ENCODE measurements at places on chromosomes 7 and 10.

GRCh38 chr7:44705434-44705833, 43.2 kb upstream of the ZMIZ2 start:
- no peak overlapping the region for H3K4me3 ChIP-seq
- no peak overlapping the region for H3K27ac ChIP-seq
- H3K27me3 ChIP-seq = no peaks in the 10 kb centered on the region
- no peak for DNase-seq
- no peaks in the 10 kb centered on the region for H3K4me1 ChIP-seq

- no peak overlapping the region for H3K27ac ChIP-seq
- no peaks in the 10 kb centered on the region for H3K4me1 ChIP-seq
- H3K4me3 ChIP-seq = no peak overlapping the region
- no peak for DNase-seq
These were observed 35.3 kb downstream of the COG5 start for GRCh38 chr7:107528461-107528860.

- H3K36me3 ChIP-seq = no peaks in the 10 kb centered on the region
- H3K4me1 ChIP-seq = no peaks in the 10 kb centered on the region
- H3K4me3 ChIP-seq = no peak overlapping the region
- no peak overlapping the region for H3K27ac ChIP-seq
- no peaks in the 10 kb centered on the region for H3K27me3 ChIP-seq
These were observed 1231.2 kb downstream of the GATA3 start for GRCh38 chr10:9285690-9286089.

- peaks cover 8% of the 10 kb centered on the region for H3K4me1 ChIP-seq
- no peak overlapping the region for H3K27ac ChIP-seq
- H3K27me3 ChIP-seq = no peaks in the 10 kb centered on the region
- DNase-seq = no peak
- H3K36me3 ChIP-seq = no peaks in the 10 kb centered on the region
These were observed 96.9 kb downstream of the EVX1 start for GRCh38 chr7:27339478-27339877.

GRCh38 chr10:35378541-35379210, 42.4 kb downstream of the CCNY start:
- H3K27me3 ChIP-seq = no peaks in the 10 kb centered on the region
- H3K27ac ChIP-seq = peak overlapping the region; percentile 87
- H3K36me3 ChIP-seq = no peaks in the 10 kb centered on the region
- no peak for DNase-seq
- H3K4me3 ChIP-seq = no peak overlapping the region

DNA sequence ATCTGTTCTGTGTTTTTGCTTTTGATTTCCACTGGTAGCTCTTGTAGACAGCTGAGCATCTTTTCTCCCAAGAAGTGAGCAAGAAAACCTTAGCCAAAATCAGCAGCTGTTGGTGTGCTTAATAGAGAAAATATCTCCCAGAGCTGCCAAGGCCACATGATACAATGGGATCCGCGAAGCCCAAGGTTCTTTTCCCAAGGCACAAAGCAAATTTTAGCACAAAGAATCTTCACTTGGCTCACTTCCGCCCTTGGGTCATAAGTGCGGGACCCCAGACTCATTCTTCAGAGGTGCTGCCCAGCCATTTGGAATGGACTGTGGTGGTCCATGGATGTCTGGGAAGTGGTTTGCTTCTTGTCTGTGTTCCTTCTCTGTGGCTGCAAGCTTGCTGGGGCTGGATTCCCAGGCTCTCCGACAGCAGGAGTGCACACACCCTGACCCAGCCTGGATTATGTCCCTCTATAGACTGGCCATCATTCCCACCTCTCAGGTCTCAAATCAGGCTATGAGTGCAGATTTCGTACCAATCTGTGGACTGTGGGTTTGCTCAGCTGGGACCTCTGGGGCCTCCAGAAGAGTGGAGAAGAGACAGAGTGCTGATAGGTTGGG, 93.0 kb upstream of the TMEM72 start:
- H3K4me3 ChIP-seq = no peak overlapping the region
- H3K27me3 ChIP-seq = no peaks in the 10 kb centered on the region
- no peaks in the 10 kb centered on the region for H3K4me1 ChIP-seq

- DNase-seq = no peak
- H3K4me3 ChIP-seq = no peak overlapping the region
- peaks cover 23% of the 10 kb centered on the region for H3K4me1 ChIP-seq
These were observed 202.7 kb downstream of the DIP2C start for GRCh38 chr10:486666-487322.

GRCh38 chr10:106825576-106826364, 338.7 kb downstream of the SORCS1 start:
- DNase-seq = no peak
- H3K4me3 ChIP-seq = no peak overlapping the region
- no peaks in the 10 kb centered on the region for H3K27me3 ChIP-seq
- H3K36me3 ChIP-seq = no peaks in the 10 kb centered on the region
- no peaks in the 10 kb centered on the region for H3K4me1 ChIP-seq

DNA sequence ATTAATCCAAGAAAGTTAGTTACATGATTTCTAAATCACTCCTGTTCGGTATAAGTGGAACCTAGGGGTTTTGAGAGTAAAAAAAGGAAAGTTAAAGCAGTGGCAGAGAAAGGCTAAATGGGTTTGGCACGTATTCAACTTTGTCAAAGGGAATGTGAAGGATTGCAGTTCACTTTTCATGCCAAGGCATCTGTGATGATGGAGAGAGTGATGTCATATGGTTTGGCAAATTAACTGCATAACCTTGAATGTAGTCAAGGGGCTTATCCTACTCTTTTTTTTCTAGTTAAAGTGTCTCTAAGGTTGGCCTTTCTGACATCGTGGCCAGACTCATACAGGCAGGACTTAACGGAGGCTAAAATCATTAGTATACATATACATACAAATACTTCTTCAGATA, 277.8 kb downstream of the EXOC4 start:
- H3K4me1 ChIP-seq = no peaks in the 10 kb centered on the region
- no peak overlapping the region for H3K27ac ChIP-seq
- H3K27me3 ChIP-seq = no peaks in the 10 kb centered on the region
- DNase-seq = no peak

GRCh38 chr10:18949391-18949790, 99.2 kb upstream of the MALRD1 start:
- no peaks in the 10 kb centered on the region for H3K27me3 ChIP-seq
- no peak for DNase-seq
- H3K27ac ChIP-seq = no peak overlapping the region
- no peaks in the 10 kb centered on the region for H3K4me1 ChIP-seq

DNA sequence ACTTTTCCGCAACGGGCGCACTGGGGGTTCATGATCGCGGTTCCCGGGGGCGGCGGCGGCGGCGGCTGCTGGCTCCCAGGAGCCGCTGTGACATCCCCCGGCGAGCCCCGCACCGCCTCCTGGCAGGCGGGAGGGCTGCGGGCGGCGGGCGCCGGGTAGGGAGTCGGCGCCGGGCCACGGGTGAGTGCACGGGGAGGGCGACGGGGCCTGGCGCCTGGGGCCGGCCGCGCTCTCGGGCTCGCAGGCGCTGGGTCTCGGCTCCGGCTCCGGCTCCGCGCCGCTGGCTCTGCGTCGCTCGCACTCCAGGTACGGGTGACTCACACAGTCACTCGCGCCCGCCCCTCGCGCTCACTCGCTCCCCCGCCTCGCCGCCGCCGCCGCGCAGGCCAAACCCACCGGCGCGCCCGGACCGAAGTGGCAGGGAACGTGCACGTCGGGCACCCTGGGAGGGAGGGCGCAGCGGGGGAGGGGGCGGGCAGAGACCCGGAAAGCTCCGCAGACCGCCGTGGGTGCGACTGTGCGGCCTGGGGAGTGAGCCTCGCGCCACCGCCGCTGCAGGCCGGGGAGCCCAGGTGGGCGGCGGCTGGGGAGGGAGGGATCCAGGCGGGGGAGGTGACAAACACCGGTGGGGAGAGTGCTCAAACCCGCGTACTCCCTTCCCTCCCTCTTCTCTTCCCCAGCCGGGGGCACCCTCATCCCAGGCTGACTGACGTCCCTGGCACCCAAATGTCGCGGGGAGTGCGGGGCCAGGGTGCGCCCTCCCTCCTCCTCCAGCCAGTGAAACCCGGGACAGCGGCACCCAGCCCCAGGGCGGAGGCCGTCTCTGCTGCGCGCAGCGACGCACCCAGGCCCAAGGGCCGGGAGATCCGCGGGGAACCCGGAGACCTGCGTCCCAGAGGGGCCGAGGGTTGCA, 276.9 kb upstream of the NEBL start:
- peak; percentile 48 for DNase-seq
- H3K36me3 ChIP-seq = no peaks in the 10 kb centered on the region
- peak overlapping the region; percentile 67 for H3K27ac ChIP-seq
- H3K4me3 ChIP-seq = peak overlapping the region; percentile 50

DNA sequence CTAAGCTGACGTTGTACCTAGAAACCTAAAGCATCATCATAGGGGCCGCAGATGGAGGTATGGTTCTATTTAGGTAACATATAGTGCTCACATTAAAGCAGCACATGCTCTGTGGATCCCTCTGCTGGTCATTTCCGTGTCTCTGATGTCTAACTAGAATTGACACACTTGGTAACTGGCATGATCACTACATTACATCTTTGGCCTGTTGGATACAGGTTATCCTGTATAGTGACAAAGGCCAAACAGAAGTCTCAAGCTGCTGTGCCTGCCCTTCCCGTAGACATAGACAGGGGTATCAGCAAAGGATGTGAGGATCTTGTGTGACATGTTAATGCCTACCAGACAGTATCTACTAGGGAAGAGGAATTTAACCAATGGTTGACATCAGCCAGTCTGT, 51.2 kb downstream of the KIF5B start:
- peaks cover 30% of the 10 kb centered on the region for H3K36me3 ChIP-seq
- no peaks in the 10 kb centered on the region for H3K27me3 ChIP-seq
- DNase-seq = no peak
- H3K27ac ChIP-seq = no peak overlapping the region
- H3K4me3 ChIP-seq = no peak overlapping the region
- H3K4me1 ChIP-seq = peaks cover 31% of the 10 kb centered on the region

DNA sequence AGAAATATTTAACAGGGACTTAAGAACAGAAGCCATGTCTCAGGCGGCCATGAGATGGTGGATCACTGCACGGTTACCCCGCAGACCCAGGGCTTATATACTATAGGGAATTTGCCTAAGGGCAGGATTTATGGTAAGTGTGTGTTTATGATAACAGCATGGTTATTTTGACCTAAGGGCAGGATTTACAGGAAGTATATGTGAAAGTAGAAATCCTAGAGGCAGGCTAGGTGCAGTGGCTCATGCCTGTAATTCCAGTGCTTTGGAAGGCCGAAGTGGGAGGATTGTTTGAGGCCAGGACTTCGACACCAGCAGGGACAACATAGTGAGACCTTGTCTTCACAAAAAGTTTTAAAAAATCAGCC, 43.0 kb upstream of the ZNF438 start:
- H3K4me1 ChIP-seq = no peaks in the 10 kb centered on the region
- H3K36me3 ChIP-seq = no peaks in the 10 kb centered on the region
- peak overlapping the region; percentile 41 for H3K27ac ChIP-seq
- no peaks in the 10 kb centered on the region for H3K27me3 ChIP-seq
- no peak overlapping the region for H3K4me3 ChIP-seq

DNA sequence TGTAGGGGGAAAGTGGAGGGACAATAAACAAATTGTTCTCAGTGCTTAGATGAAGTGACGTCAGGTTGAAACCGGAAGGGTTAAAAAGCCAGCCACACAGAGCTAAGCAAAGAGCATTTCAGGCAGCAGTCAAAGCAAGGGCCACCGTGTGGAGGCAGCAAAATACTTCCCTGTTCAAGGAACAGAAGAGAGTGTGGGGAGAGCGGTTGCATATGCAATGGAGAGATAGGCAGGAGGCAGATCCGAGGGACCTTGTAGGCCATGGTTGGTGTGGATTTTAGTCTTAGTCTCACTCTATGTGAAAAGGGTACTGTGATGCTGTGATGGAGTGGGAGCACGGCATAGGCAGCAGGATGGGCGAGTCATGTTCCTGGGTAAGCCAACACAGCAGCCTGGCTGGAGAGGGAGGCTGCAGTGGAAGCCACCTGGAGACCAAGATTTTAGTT, 3.8 kb upstream of the STN1 start:
- DNase-seq = no peak
- H3K27ac ChIP-seq = no peak overlapping the region
- no peaks in the 10 kb centered on the region for H3K36me3 ChIP-seq
- H3K27me3 ChIP-seq = no peaks in the 10 kb centered on the region
- no peak overlapping the region for H3K4me3 ChIP-seq
- peaks cover 13% of the 10 kb centered on the region for H3K4me1 ChIP-seq

GRCh38 chr7:94632338-94633013, 23.5 kb downstream of the SGCE start:
- no peaks in the 10 kb centered on the region for H3K27me3 ChIP-seq
- DNase-seq = no peak
- no peak overlapping the region for H3K27ac ChIP-seq
- H3K36me3 ChIP-seq = no peaks in the 10 kb centered on the region
- H3K4me1 ChIP-seq = no peaks in the 10 kb centered on the region

DNA sequence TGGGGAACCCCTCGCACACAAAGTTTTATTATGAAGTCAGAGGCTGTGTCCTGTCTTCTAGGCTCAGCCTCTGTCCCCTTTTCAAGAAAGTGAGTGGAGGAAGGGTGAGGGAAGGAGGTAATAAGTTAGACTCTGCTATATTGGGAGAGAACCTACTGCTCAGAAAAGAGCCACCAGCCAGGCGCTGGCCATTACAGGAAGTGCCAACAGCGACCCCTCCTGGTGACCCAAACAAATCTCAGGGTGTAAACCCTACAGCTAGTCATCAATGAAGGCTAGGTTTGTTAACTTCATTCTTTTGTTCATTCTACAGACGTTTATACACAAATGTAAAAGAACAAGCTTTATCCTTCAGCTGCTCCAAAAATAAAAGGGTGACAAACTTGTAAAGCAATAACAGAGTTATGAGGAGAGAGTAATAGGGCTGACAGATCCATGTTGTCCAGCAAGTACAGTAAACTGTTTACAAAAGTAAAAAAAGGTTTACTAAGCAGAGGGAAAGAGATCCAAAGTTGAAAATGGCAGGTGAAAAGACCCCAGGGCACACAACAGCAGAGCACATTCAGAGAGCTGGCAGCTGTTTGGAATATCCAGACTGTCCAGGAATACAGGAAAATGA, 82.7 kb downstream of the FAM204A start:
- DNase-seq = no peak
- H3K27ac ChIP-seq = no peak overlapping the region
- no peaks in the 10 kb centered on the region for H3K36me3 ChIP-seq
- H3K27me3 ChIP-seq = peaks cover 57% of the 10 kb centered on the region
- no peak overlapping the region for H3K4me3 ChIP-seq
- no peaks in the 10 kb centered on the region for H3K4me1 ChIP-seq

- H3K27ac ChIP-seq = no peak overlapping the region
- DNase-seq = no peak
- no peak overlapping the region for H3K4me3 ChIP-seq
- no peaks in the 10 kb centered on the region for H3K36me3 ChIP-seq
- H3K4me1 ChIP-seq = no peaks in the 10 kb centered on the region
- H3K27me3 ChIP-seq = no peaks in the 10 kb centered on the region
These were observed 170.1 kb downstream of the DOCK4 start for GRCh38 chr7:112036071-112036470.

- no peaks in the 10 kb centered on the region for H3K4me1 ChIP-seq
- no peaks in the 10 kb centered on the region for H3K27me3 ChIP-seq
- DNase-seq = no peak
These were observed 592.5 kb downstream of the ARL4A start for GRCh38 chr7:13279854-13280435.

Data from heart left ventricle (tissue), 16 donors.